ENCODE measurements at places on chromosomes 2 and 18.

DNA sequence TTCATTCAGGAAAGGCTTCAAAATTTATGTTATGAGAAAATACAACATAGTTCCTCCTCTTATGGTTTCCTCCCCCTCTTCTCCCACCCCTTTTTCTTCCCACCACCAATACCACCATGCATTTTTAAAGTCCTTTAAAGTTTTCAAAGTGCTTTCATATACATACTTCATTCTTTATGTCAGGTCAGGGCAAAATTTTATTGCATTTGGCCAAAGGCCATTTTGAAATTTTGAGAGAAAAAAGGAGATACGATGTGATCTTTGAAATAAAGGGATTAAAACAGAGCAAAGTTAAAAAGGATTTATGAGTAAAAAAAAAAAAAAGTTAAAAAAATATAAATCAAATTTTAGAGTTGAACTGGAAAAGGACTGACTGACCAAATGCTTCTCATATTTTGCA is 792.5 kb upstream of the FANCL start:
- no peak for DNase-seq

DNA sequence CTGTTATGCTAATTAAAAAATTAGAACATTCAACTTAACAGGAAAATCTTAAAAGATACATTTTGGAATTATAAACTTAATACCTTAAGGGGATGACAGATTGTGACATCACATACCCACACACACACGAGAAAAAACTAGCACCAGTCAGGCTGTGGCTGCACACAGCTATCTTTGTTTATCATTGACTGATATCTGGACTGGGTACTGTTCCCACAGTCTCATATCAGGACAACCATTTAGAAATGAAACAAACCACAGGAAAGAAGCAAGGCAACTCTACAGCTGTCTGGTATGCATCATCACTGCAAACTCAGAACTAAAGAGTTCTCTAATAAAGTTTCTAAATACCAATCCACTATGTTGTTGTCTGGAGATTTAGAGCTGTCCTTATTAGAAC is 210.9 kb upstream of the SMAD7 start:
- no peak for DNase-seq

- no peak for DNase-seq
Measured at GRCh38 chr2:25044990-25045389, 3.1 kb downstream of the EFR3B start.

GRCh38 chr2:209533391-209533790 is 109.5 kb downstream of the MAP2 start:
- DNase-seq = no peak

DNA sequence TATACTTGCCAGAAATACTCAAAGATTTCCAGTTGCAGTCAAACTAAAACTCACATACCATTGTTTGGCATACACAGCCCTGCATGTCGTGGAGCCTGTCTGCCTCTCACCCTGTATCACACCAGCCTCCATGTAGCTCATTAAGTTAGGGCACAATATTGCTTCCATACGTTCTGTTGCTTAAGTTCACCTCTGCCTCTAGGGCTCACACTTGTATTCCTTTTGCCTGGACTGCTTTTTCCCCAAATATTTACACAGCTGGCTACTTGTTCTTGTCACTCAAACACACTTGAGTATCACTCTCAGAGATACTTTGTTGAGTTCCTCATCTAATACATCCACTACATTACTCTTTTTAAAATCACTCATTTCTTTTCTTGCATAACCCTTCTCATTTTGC is 83.1 kb downstream of the PTH2R start:
- DNase-seq = no peak

DNA sequence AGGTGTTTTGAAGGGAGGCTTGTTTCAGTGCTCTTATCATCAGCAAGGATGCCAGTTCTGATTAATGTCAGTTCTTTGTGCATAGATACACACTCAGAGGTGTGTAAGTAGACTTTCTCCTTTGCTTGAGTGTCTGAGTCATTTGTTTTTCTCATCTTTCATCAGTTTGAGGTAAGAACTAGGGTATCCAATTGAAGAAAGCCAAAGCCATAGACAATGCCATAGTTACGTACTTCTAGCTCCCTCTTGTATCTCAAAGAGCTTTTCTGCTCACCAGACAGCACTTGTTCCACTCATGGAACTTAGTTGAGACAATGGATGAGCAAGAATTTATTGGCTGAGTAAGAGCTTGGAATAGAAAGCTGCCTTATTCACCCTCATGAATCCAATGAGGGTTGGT is 520.1 kb downstream of the PIK3C3 start:
- no peak for DNase-seq

DNA sequence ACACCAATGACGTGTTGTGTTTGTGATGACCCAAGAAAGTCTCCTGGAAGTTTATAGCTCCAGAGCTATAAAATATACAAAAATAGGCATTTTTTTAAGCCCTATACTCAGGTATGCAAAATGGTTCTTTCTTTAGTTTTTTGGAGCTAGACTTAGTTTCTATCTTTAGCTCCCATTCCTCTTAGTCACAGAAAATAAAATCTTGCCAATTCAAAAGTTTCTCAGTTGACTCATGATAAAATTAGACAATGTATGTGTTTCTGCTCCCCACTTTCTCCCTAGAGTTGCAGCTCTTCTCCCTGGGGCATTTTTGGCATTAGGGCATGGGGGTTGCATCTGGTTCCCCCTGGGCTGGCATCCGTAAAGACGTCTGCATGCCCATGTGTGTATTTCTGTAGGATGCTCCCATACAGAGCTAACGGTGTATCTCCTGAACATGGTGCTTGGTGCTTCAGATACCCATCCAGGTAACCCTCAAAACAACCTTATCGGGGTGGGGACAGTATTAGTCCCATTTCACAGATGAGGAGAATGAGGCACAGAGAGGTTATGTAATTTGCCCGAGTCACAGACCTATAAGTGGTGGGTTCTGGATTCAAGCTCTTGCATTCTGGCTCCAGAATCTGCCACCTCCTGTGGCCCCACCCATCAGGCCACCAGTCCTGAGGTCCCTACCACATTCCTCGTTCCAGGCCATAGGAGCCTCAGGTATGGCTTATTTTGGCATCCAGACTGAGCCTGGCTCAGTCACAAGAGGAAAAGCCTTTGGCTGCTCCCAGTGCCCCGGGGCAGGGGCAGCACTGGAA is 43.1 kb upstream of the ASAP2 start:
- no peak for DNase-seq

- DNase-seq = no peak
Measured at GRCh38 chr2:8260213-8260612, 421.6 kb upstream of the ID2 start.

- no peak for DNase-seq
Measured at GRCh38 chr2:44926957-44927356, 14.5 kb upstream of the SIX3 start.

GRCh38 chr2:6896930-6897759 is 19.6 kb downstream of the RSAD2 start:
- no peak for DNase-seq

GRCh38 chr2:235979753-235980435 is 188.3 kb downstream of the GBX2 start:
- DNase-seq = no peak

- DNase-seq = no peak
Measured at GRCh38 chr2:102122115-102122514, 20.4 kb upstream of the IL1R1 start.

- DNase-seq = no peak
Measured at GRCh38 chr2:69033461-69034095, 20.6 kb downstream of the ANTXR1 start.

GRCh38 chr18:62118328-62118727 is 68.5 kb downstream of the PIGN start:
- DNase-seq = no peak

GRCh38 chr18:54880395-54881105 is 52.3 kb downstream of the RAB27B start:
- no peak for DNase-seq

DNA sequence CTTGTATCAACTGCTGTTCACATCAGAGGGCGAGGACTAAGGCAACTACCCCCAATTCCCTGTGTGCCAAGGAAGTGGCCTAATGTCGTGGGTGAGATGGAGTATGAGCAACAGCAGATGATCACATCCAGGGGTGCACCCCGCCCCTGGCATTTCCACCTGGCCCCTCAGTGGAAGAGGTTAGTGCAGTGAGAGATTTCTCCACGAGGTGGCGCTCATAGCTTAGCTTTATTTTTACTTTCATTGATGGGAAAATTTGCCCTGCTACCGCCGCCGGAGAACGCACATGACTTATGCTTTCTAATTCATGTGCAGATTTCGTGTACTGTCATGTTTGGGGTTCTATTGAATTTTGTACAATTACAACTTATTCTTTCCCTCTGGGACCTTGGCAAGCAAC is 470.6 kb upstream of the MEX3C start:
- peak; percentile 77 for DNase-seq

- no peak for DNase-seq
Measured at GRCh38 chr2:205783872-205784499, 101.7 kb downstream of the NRP2 start.

GRCh38 chr18:79935499-79935898 is 16.0 kb downstream of the SLC66A2 start:
- DNase-seq = no peak

DNA sequence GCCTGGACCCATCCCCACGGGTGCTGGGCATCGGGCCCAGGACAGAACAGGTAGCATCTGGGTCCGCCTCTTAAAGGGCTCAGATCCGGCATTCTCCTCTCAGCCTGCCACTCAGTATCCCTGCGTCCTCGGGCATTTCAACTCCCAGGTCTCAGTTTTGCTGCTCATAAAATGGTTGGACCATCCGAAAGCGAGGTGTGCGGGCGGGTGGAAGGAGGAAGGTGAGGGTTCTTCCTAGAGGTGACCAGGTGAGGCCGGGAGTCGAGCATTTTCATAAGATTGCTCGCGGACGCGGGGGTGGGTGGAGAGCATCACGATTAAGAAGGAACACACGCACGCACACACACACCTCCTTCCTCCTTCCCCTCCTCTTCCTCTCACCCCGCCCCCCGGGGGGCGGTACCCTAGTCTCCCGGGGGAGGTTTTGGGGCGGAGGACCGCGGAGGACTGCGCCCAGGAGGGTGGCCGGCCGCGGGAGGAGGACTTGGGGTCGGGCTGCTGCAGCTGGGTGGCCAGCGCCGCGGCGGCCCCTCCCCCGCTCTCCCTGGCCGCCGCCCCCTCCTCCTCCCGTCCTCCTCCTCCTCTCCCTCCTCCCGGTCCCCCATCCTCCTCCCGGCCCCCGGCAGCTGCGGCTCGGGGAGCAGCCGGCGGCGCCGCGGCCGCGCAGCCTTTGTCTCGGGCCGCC is 97.9 kb upstream of the GPR45 start:
- peak; percentile 87 for DNase-seq

DNA sequence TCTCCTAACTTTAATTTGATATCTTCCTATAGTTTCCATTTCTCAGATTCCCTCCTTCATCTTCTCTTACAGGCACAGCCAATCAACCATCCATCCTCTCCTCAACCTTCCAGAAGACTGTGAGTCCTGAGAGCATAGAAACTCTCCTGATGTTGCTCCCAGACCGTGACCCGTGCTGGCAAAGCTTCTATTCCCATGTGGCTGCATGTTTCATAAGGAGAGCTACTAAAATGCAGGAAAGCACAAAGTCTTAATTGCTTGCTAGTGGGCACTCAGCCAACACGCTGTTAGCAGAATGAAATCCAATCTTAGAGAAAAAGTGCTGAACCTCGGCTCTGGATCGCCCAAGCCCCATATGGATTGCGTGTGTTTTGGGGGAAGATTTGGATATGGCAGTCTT is 1244.7 kb upstream of the ZEB2 start:
- DNase-seq = peak; percentile 52

- DNase-seq = no peak
Measured at GRCh38 chr2:134128746-134129145, 125.1 kb upstream of the MGAT5 start.

GRCh38 chr2:198117406-198118041 is 313.1 kb downstream of the PLCL1 start:
- DNase-seq = no peak

- DNase-seq = no peak
Measured at GRCh38 chr2:158921599-158922408, 46.6 kb upstream of the TANC1 start.

GRCh38 chr2:169727065-169727464 is 6.6 kb upstream of the KLHL23 start:
- DNase-seq = no peak

DNA sequence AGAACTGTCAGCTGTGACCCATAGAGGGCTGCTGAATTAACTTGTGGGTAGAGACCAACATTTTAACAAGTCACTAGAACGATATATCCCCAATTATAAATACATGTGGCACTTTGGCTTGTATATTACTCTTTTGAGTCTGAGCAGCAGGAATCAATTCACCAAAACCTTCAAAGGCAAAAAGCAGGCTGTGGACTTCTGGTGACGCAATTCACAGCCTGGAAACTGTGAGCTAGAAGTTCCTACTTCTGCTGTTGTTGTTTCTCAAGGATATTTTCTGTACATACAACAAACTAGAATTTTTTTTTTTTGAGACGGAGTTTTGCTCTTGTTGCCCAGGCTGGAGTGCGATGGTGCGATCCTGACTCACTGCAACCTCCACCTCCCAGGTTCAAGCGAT is 37.3 kb downstream of the PTCD3 start:
- no peak for DNase-seq

Data from kidney (tissue), 22 donors.